NCI-H524 (cell line): ENCODE measurements at places on chromosomes 7 and 10.

DNA sequence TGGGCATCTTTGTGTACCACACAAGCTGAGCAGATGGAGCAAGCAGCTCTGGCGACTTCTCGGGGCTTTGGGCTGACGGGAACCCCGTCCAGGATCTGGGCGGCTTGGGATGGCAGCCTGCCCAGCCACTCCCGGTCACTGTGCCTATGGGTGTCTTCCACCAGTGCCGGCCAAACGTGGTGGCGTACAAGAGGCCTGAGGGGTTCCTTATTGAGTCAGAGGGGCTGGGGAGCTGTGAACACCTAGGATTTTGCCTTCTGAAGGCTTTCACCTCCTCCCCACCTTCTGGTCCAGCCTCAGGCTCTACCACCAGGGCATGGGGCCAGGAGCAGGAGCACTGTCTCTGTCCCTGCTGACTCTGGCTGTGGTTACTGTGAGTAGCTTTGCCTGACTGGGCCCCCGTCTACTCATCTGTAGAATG is 71.8 kb upstream of the PPIF start:
- peak; percentile 16 for DNase-seq

- DNase-seq = no peak
These were observed 416.9 kb downstream of the THSD7A start for GRCh38 chr7:11415101-11415500.

GRCh38 chr10:129030996-129031843 is 435.8 kb upstream of the MGMT start:
- DNase-seq = peak; percentile 40

GRCh38 chr10:19702215-19702614 is 114.0 kb upstream of the PLXDC2 start:
- DNase-seq = no peak

DNA sequence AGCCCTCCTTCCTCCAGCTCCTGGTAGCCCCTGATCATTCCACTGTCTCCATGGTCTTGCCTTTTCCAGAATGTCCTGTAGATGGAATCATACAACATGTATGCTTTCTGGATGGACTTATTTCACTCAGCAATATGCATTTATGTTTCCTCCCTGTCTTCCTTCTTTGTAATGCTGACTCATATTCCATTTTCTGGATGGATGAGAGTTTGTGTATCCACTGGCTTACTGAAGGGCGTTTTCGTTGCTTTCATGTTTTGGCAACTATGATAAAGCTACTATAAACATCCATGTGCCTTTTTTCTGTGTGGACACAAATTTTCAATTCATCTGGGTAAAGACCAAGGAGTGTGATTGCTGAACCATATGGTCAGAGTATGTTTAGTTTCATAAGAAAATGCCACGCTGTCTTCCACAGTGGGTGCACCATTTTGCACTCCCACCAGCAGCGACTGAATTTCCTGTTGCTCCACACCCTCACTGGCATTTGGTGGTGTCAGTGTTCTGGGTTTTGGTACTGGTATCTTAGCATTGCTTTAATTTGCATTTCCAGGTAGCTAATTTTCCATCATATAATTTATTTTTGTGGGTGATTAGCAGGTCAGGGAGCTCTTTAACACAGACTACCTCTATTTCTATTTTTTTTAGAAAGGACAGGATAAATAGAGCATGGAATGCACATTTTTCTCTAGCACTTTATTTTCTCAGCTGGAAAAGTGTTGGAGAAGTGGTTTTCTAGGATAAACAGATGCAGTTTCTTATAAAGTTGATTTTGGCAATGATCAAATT is 252.2 kb downstream of the WDR37 start:
- no peak for DNase-seq
